ENCODE measurements at places on chromosomes 2 and 18. TPM values are rescaled to one million over a fixed set of nuclear protein-coding genes. Genes with fewer than 3 reads are reported as not detected.
A peak's percentile ranks its signal among the peaks of the same experiment; 100 is the strongest.

DNA sequence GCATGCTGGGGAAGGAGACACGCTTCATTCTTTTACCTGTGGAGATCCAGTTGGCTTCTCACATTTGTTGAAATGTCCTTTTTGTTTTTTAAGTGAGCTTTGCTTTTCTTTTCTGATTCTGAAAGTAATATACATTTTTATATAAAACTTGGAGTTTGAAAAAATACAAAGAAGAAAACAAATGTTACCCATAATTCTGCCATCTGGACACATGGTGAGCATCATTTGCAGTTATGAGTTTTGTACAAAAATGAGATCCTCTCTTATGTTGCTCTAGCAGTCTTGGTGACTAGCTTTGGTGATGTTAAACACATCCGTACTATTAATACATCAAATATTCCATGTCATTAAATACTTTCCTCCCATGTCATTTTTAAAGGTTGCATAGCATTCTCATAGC is 101.1 kb upstream of the OTOS start:
- no peaks in the 10 kb centered on the region for H3K4me1 ChIP-seq
- H3K36me3 ChIP-seq: no peaks in the 10 kb centered on the region
- H3K4me3 ChIP-seq: no peak overlapping the region
- DNase-seq: no peak
- no peak overlapping the region for H3K27ac ChIP-seq

Gene SRD5A2
- total RNA-seq: not detected

DNA sequence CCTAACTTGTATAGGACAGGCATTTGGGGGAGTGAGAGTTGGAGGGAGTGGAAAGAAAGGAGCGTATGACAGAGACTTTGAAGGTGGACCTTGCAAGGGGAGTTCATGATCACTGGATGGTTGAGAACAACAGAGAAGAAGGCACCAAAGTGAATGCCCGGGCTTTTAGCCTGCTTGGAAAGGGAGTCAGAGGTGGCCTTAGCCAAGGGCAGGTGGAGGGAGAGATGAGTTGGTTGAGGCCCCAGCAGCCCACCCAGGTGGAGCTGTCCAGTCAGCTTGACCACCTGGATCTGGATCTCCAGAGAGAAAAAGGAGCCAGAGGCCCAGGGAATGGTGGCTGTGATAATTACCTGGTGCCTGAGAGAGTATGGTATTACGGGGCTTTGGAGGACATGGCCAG is 73.6 kb downstream of the COA5 start:
- H3K4me3 ChIP-seq: no peak overlapping the region
- no peaks in the 10 kb centered on the region for H3K27me3 ChIP-seq
- DNase-seq: no peak

Gene CRYBA2
- total RNA-seq: not detected

- H3K27me3 ChIP-seq: peaks cover 4% of the 10 kb centered on the region
- H3K36me3 ChIP-seq: no peaks in the 10 kb centered on the region
- DNase-seq: no peak
Measured at GRCh38 chr18:51448949-51449348, 251.5 kb upstream of the MEX3C start.

Gene ELOA2
- not detected for total RNA-seq

- H3K36me3 ChIP-seq: no peaks in the 10 kb centered on the region
- H3K4me1 ChIP-seq: no peaks in the 10 kb centered on the region
- no peak overlapping the region for H3K4me3 ChIP-seq
- H3K27ac ChIP-seq: no peak overlapping the region
Measured at GRCh38 chr2:120622886-120623753, 112.5 kb upstream of the GLI2 start.

Gene SETBP1
- 67.9 TPM for total RNA-seq

DNA sequence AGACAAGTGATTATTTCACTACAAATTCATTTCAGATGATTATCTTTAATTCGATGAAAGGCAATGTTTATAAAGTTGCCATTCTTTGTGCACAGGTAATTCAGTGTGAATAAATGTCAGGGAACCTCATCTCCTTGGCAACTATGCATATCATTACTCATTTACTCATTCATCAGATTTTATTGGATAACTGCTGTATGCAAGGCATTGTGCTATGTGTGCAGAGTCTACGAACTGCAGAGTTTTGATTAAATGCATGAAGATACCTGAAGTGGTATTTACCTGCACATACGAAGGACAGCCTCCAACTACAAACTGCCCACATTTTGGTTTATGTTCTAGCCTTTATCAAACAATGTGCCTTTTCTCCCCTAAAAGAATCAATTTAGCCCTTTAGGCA is 3.5 kb downstream of the RND3 start:
- no peaks in the 10 kb centered on the region for H3K36me3 ChIP-seq
- H3K4me1 ChIP-seq: peaks cover 58% of the 10 kb centered on the region
- H3K27ac ChIP-seq: peak overlapping the region; percentile 90
- no peak for DNase-seq
- H3K27me3 ChIP-seq: no peaks in the 10 kb centered on the region

- no peak for DNase-seq
- H3K27ac ChIP-seq: no peak overlapping the region
- H3K4me1 ChIP-seq: no peaks in the 10 kb centered on the region
- H3K27me3 ChIP-seq: no peaks in the 10 kb centered on the region
- no peaks in the 10 kb centered on the region for H3K36me3 ChIP-seq
Measured at GRCh38 chr2:7880126-7880525, 801.7 kb upstream of the ID2 start.

DNA sequence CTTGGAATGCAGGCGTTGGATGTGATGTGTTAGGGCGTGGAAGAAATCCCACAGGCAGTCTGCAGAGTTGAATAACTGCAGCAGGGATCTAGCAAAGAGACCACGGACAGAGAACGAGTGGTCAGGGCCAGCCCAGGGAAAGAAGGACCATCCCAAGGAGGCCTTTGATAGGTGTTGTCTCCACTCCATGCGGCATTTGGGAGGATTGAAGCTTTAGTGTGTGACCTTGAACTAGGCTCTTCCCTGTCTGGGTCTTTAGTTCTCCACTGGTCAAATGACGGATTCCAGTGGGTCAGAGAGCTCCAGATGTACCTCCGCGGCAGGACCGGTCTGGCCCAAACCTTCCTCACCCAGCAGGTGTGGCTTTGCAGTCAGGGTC is 18.4 kb downstream of the GREB1 start:
- no peaks in the 10 kb centered on the region for H3K4me1 ChIP-seq
- H3K27ac ChIP-seq: no peak overlapping the region
- H3K27me3 ChIP-seq: peaks cover 16% of the 10 kb centered on the region
- H3K4me3 ChIP-seq: no peak overlapping the region
- no peak for DNase-seq

- no peak for DNase-seq
- no peaks in the 10 kb centered on the region for H3K4me1 ChIP-seq
- no peak overlapping the region for H3K4me3 ChIP-seq
- H3K27me3 ChIP-seq: no peaks in the 10 kb centered on the region
Measured at GRCh38 chr2:166384774-166385173, 9.0 kb upstream of the SCN9A start.

- no peak within 1 kb of the TSS for H3K27ac ChIP-seq
- H3K27me3 ChIP-seq: peaks cover 93% of the 10 kb centered on the region
- peaks cover 71% of the 10 kb centered on the region for H3K4me1 ChIP-seq
- DNase-seq: peak; percentile 21
- no peaks in the 10 kb centered on the region for H3K36me3 ChIP-seq
Measured at GRCh38 chr2:236168110-236169080, at the start of gene GBX2. Gene GBX2, minus strand, starts transcription at chr2:236168386. Its CDS starts 415 bp downstream, at chr2:236167971.

Gene SLC4A5
- total RNA-seq: 1.5 TPM

DNA sequence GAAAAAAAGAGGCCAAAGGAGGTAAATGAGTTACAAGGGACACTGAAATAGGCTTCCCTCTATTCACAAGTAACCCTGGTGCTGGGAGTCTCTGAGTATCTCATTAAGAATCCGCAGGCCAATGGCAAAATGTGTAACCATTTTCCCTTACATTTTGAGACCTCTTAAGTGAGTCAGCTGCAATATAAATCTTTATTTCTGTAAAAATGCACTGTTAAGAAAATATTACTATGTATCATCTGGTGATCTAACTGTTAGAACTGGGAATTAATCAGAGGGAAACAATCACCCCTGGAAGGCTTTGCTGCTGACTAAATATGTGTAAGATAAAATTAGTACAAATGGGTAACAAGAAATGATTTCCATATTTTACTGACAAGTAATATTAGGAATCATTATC is 483.1 kb upstream of the CHST9 start:
- no peaks in the 10 kb centered on the region for H3K4me1 ChIP-seq
- DNase-seq: no peak
- H3K36me3 ChIP-seq: no peaks in the 10 kb centered on the region
- no peak overlapping the region for H3K27ac ChIP-seq
- no peak overlapping the region for H3K4me3 ChIP-seq
- H3K27me3 ChIP-seq: no peaks in the 10 kb centered on the region

Gene CD8B2
- total RNA-seq: not detected
